Bone marrow (tissue), 2 donors: ENCODE measurements at places on chromosomes 1 and 21.

GRCh38 chr21:38930853-38931252 is 125.1 kb downstream of the ETS2 start:
- DNase-seq = peak; percentile 51

DNA sequence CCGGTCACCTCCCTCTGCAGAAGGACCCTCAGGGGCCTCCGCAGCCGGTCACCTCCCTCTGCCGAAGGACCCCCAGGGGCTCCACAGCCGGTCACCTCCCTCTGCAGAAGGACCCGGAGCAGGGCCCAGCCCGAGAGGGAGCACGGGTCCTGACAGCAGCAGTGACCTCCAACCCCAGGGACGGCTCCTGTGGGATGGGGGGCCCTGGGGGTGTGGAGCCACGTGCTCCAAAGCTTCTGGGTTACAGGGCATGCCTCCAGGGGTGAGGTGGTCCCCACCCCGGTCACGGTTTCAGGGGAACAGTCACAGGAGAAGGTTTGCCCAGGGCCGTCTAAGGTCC is 40.3 kb downstream of the SLC19A1 start:
- no peak for DNase-seq

- DNase-seq = no peak
Measured at GRCh38 chr1:85137660-85138059, 63.2 kb downstream of the SYDE2 start.

GRCh38 chr1:220974431-220974830 is 95.2 kb downstream of the HLX start:
- no peak for DNase-seq

DNA sequence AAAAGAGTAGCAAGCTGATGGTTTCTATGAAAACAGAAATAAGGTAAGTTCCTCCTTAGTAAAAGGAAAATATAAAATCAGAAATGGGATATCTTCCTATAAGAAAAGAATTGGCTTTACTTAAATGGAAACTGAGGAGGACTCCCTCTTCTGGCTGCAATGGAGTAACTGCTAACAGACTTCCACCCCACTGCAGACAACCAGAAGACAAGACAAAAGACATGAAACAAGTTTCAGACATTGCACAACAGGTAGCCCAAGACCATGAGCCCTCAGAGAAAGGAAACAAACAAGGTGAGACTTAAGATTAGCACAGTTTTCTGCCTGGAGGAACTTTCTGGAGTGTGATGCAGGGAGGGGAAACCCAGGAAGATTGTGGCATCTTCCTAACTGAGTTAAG is 17.0 kb upstream of the OLFML2B start:
- peak; percentile 7 for DNase-seq

- no peak for DNase-seq
Measured at GRCh38 chr1:151995774-151996173, 2.1 kb upstream of the S100A10 start.

GRCh38 chr1:94258873-94259331 is 21.5 kb upstream of the ARHGAP29 start:
- DNase-seq = no peak

- no peak for DNase-seq
Measured at GRCh38 chr1:238052496-238053266, 162.0 kb upstream of the ZP4 start.

GRCh38 chr21:31107871-31108270 is 69.6 kb upstream of the KRTAP19-8 start:
- peak; percentile 73 for DNase-seq

- peak; percentile 13 for DNase-seq
Measured at GRCh38 chr1:183580281-183580682, 10.0 kb downstream of the NCF2 start.

DNA sequence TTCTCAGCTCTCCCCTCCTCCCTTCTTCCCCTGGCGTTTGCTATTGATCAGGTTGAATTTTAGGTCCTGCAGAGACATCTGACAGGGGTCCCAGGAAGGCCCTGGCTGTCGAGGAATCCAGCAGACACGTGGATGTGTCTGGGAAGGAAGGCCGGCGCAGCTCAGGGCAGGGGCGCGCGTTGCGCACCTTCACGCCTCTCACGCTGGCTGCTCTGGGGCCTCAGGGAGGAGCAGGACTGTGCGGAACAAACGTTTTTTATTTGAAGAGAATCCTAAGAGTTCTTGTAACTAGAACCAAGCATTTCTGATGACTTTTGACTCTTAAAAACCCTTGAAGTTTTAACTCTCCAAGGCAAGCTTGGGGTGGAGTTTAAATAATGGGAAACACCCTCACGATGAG is 54.2 kb downstream of the SLC37A1 start:
- DNase-seq = no peak

GRCh38 chr1:110444561-110444960 is 6.4 kb upstream of the PROK1 start:
- no peak for DNase-seq
